ENCODE measurements at places on chromosomes 3 and 15. TPM values are rescaled to one million over a fixed set of nuclear protein-coding genes. Genes with fewer than 3 reads are reported as not detected.

DNA sequence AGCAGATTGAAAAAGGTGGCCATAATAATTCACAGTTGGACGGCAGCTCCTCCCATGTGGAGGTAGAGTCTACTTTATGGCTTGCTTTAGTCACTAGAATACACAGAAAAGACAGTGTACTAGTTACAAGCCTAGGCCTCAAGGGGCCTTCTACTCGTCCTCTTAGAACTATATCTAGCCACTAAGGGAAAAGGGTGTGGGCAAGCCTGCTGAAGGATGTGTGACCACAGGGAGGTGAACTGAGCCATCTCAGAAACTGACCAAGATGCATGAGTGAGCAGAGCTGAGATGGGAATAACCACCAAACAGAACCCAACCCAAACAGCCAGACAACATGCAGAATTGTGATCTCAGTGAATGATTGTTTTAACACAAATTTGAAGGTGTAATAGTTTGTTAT is 335.6 kb upstream of the LMCD1 start:
- no peaks in the 10 kb centered on the region for H3K27me3 ChIP-seq
- no peak overlapping the region for H3K27ac ChIP-seq
- DNase-seq = no peak
- H3K4me1 ChIP-seq = no peaks in the 10 kb centered on the region

DNA sequence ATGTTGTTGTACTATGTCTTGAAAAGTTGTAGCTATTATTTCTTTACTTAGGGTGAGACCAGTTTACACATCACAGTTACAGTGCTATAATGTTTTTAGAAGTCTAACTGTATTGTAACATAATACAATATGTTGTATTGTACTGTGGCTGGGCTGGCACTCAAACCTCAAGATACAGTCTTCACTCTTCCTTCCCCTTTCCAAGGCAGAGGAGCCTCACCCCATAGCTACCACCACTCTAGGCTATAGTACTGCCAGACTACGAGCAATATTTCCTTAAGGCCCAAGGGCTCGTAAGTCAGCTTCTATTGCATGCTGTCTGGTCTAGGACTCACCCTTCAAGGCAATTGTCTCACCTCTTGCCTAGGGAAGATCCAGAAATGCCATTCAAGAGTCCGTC is 597.7 kb downstream of the OTOL1 start:
- no peaks in the 10 kb centered on the region for H3K36me3 ChIP-seq
- no peaks in the 10 kb centered on the region for H3K4me1 ChIP-seq

DNA sequence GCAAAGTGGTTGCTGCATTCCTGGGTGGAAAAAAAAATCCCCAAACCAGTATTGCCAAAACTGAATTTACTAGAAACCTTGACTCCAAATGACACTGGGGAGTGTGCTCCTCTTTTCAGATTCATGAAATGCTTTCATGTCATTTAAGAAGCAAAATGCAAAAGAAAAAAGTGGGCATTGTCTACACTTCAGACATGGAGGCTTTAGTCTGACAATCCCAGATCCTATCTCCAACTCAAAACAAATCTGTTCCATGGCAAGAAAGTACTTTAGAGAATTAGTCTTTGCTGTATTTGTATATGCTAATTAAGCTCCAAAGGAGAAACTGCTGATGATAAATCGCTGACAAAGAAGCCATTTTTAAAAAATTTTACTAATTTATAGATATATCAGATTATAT is 366.7 kb downstream of the MAGI1 start:
- no peak overlapping the region for H3K27ac ChIP-seq
- H3K27me3 ChIP-seq = no peaks in the 10 kb centered on the region
- no peaks in the 10 kb centered on the region for H3K4me1 ChIP-seq
- no peaks in the 10 kb centered on the region for H3K36me3 ChIP-seq

The NAA80 gene
- total RNA-seq = 5.1 TPM

GRCh38 chr3:140238646-140239314 is 303.8 kb downstream of the CLSTN2 start:
- no peak overlapping the region for H3K27ac ChIP-seq
- peaks cover 10% of the 10 kb centered on the region for H3K4me1 ChIP-seq
- DNase-seq = no peak
- no peak overlapping the region for H3K4me3 ChIP-seq

The RETNLB gene
- not detected for total RNA-seq

The SCAPER gene
- 79.0 TPM for total RNA-seq

- H3K4me1 ChIP-seq = peaks cover 4% of the 10 kb centered on the region
- no peak overlapping the region for H3K4me3 ChIP-seq
- DNase-seq = no peak
- H3K27ac ChIP-seq = no peak overlapping the region
- peaks cover 16% of the 10 kb centered on the region for H3K36me3 ChIP-seq
- H3K27me3 ChIP-seq = no peaks in the 10 kb centered on the region
Observed at GRCh38 chr3:36484386-36484785, 104.1 kb downstream of the STAC start.

- no peaks in the 10 kb centered on the region for H3K27me3 ChIP-seq
- H3K4me3 ChIP-seq = no peak overlapping the region
- no peak overlapping the region for H3K27ac ChIP-seq
- DNase-seq = no peak
- H3K4me1 ChIP-seq = no peaks in the 10 kb centered on the region
Observed at GRCh38 chr3:184457329-184457728, 77.5 kb downstream of the CHRD start.

GRCh38 chr3:55647670-55648069 is 160.6 kb upstream of the WNT5A start:
- no peak overlapping the region for H3K27ac ChIP-seq
- no peak overlapping the region for H3K4me3 ChIP-seq

DNA sequence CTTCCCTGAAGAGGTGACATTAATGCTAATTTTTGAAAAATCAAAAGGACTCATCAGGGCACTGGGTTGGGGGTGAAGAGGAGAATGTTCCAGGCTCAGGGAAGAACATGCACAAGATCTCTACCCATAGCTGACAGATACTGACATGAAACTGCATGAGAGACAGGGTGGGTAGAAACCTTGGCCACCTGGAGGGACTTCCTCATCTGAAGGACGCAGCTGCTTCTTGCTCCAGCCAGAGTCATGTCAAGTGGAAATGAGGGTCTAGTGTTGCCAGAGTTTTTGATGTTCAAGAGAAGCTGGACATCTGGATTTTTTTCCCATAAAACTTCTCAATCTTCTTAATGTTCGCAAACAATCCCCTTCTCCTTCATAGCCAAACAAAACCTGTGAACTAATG is 29.7 kb downstream of the AMOTL2 start:
- peak; percentile 13 for DNase-seq
- H3K36me3 ChIP-seq = no peaks in the 10 kb centered on the region
- peaks cover 5% of the 10 kb centered on the region for H3K4me1 ChIP-seq
- H3K4me3 ChIP-seq = no peak overlapping the region
- no peaks in the 10 kb centered on the region for H3K27me3 ChIP-seq

The ROBO2 gene
- 7.2 TPM for total RNA-seq
